ENCODE measurements at places on chromosomes 3 and 15.

GRCh38 chr3:184727357-184728009, 15.6 kb upstream of the MAGEF1 start:
- DNase-seq: peak; percentile 86

DNA sequence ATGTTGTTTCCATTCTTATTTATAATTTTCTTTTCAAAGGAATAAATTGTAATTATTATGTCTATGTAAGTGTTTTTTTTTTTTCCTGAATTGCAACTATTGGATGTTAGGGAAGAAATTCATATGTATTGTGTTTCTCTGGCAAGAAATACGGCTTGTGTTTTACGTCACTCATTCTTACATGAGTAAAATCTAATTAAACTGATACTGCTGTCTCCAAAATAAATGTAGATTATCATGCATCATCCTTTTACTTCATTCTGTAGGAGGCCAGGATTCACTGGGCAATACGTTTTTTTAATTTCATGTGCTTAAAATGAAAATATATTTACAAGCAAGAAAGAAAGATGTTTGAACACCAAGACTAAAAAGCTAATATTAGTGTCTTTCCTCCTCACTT, 590.8 kb downstream of the OTOL1 start:
- DNase-seq: no peak

GRCh38 chr15:34855413-34855812, 60.1 kb upstream of the ACTC1 start:
- no peak for DNase-seq

DNA sequence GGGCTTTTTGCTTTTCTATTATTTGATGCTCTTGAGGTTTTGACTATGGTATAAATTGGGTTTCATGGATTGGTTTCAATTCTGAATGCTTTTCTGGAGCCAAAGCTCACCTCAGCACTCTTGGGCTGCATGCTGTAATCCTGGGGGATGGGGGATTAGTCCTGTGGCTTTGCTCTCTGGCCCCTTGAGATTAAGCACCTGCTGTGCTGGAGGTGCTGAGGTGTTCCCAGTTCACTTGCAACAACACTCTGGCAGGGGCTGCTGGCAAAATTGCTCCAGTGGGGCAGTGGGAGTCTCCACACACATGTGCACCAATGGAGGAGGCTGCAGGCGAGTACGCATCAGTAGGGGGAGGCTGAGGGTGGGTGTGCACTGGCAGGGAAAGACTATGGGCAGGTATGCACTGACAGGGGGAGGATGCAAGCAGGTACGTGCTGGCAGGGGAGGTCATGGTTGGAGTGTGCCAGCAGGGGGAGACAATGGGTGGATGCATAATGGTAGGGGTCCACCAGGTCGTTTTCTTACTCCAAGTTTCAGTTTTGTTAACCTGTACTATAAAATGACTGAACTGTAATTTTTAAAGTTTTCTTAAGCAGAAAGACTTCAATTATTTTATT, 489.2 kb downstream of the FGF12 start:
- DNase-seq: no peak

GRCh38 chr3:22621205-22621809, 581.8 kb upstream of the UBE2E2 start:
- DNase-seq: no peak

DNA sequence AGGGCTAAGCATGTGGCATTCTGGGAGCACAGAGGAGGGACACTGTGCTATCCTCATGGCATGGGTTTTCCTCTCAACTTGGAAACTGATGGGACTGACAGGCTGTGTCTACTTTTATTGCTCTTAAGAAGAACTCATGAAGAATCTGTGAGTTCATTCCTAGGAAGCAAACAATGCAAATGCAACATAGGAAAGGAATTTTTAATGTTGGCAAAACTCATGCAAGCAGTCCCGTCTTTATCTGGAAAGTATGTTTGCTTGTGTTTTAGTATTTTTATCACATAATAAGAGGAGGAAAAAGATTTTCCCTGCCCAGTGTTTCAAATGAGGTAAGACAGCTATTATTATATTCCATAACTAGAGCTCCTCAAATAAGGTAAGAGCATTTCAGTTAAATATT, 89.7 kb downstream of the TRIM42 start:
- DNase-seq: no peak

- no peak for DNase-seq
Measured at GRCh38 chr3:115833074-115833473, 209.8 kb downstream of the GAP43 start.

DNA sequence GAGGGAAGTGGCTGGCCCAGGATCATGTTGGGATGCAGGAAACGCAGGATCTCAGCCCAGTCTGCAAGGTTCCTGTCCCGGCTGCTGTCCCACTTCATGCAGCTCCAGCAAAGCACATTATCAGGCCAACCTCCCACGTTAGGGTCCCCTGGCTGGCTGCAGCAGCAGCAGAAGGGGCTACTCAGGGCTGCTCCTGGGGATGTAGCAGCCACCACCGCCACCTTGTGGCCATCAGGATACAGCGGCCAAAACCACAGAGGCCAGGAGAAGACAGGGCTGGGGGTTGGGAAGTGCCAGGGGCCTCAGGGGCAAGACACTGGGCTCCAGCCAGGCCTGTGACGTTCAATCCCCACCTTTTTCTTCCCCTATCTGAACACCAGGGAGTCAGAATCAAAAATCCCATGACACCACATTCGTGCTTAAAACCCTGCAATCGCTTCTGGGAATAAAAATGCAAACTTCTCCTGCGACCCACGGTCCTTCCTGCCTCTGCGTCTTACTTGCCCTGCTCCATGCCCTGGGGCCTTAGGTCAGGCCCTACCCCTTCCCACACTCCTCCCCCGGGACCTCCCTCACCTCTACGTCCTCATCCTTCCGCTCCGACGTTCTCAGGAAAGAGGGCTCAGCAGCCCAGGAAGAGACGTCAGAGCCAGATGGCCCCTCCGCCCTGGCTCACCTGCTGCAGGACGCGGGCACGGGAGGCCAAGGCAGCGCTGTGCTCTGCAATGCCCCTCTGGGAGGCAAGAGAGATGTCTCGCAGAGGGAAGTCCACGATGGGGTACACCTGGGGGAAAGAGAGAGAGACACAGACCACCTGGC, 21.5 kb downstream of the SSUH2 start:
- peak; percentile 46 for DNase-seq

- no peak for DNase-seq
Measured at GRCh38 chr3:120021523-120021922, 72.7 kb downstream of the GSK3B start.

DNA sequence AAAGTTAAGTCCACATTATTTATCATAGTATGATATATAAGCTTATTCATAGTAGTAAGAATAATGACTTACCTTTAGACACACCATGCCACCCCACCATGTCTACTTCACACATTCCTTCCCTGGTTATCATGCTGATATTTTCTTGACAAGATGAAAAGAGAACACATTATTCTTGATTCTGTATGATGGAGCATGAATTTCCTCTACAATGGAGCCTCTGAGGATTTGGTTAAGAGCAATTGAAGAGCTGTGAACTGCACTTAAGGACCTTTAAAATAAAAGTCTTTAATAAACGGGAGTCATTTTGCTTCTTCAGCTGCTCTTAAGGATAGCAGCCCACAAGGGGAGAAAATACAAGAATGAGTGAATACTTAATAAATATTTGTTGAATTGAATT, 226.7 kb downstream of the CADM2 start:
- no peak for DNase-seq

DNA sequence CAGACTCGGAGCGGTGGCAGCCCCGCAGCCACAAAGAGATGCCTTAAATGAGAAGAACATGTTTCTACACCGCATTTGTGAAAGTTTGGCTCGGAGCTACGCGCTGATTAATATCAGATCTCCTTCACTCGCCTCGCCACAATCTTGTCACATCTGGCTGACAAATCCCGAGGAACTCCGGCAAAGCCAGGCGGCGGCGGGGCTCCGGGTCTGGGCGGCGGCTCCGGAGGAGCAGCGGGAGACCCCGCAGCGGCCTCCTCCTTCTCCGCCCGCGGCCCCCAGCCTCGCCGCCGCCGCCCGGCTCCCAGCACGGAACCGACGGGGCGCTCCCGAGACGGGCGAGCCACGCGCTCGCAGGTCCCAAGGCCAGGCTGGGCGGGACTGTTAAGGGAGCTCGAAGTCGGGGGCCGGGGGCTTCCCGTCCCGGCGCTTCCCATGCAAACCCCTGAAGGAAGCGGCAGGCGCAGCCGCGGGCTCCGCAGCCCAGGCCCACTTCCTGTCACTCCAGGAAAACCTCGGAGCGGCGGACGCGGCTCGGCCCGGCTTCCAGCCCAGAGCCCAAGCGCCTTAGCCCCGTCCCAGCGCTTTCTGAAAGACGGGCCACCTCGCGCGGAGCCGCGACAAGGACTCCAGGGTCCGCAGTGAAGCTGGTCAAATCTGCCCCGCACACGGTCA, 1.2 kb downstream of the BNC1 start:
- no peak for DNase-seq

- peak; percentile 36 for DNase-seq
Measured at GRCh38 chr3:170355738-170356595, 1.5 kb upstream of the SKIL start.

GRCh38 chr15:88830016-88830415, 26.8 kb downstream of the ACAN start:
- DNase-seq: no peak

GRCh38 chr15:38226608-38227266, 25.9 kb upstream of the SPRED1 start:
- DNase-seq: no peak

Data from SW480 (cell line).